ENCODE measurements at places on chromosomes 6 and 20.

DNA sequence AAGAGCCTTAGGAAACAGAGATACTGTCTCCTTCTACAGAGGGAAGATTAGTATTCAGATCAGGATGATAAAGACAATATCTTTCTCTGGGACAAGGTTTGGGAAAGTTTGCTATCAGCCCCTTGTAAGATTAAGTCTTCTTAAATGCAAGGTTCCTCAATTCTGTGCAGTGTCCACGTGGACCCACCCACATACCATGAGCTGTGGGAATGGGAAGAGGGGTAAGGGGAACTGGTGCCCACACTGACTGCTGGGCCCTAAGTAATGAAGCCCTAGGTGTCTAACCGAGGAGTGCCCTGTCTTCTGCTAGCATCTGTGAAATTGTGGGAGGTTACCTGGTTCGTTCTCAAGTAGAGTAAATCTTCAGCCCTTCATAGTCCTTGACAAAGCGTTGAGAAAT lies 5.8 kb upstream of the SSTR4 start:
- no peak for DNase-seq

DNA sequence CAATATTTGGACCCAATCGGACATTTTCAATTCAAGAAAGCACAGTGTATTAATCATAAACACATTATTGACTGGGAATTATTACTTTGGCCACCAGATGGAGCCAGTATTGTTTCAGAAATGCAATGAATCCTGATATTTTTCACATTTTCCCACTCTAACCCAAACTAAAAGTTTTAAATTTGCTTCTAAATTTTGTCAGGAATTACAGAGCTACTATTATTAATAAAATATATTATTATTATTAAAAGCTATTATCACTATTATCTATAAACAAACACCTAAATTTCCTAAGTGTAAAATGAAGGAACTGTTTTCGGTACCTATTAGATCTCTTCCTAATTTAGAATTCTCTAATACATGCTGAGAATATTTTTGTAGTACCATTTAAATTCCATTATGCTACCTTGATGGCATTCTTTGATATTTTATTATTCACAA lies 245.3 kb downstream of the OGFRL1 start:
- DNase-seq, result no peak

- DNase-seq, result no peak
Measured at GRCh38 chr6:156910938-156911337, 133.8 kb downstream of the ARID1B start.

DNA sequence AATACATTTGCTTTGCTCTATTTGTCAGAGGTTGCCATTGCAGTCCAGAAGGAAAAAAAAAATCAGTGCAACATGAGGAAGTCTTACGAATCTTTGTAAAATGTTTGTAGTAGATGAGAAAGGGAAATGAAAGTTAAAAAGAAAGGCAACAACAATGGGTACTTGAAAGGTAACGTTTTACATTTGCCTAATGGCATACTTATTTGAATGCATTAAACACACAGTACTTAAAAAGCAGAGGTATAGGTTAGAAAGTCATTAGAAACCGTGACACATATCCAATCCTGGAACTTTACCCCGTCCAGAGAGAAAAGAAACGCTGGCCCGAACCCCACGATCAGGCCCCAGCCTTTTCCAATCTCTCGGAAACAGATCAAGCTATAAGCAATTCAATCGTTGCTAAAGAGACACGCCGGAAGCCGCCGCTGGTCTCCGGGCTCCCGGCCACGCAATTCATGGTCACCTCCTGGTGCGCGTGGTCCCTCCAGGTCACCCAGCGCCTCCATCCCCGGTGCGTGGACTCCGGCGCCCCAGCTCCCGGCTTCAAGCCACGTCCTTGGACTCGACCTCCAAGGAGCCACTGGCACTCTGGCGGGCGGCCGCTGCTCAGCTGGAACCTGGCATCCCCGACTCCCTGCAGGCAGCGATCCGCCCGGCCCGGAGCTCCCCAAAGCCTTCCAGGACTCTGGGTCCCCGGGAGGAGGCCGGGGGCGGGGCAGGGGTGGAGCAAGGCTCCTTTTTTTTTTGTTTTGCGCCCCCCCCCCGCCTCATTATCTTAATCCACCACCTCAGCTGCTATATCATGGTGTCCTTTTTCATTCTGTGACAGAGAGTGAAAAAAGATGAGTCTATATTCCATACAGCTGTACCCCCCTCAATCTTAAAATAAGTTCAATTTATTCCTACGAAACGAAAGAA lies at the start of gene SLC18B1:
TSS of gene SLC18B1 (minus strand) at position 687 of the 918 bp plus-strand sequence. CDS start at position 506, 181 bp downstream.
- no peak for DNase-seq

DNA sequence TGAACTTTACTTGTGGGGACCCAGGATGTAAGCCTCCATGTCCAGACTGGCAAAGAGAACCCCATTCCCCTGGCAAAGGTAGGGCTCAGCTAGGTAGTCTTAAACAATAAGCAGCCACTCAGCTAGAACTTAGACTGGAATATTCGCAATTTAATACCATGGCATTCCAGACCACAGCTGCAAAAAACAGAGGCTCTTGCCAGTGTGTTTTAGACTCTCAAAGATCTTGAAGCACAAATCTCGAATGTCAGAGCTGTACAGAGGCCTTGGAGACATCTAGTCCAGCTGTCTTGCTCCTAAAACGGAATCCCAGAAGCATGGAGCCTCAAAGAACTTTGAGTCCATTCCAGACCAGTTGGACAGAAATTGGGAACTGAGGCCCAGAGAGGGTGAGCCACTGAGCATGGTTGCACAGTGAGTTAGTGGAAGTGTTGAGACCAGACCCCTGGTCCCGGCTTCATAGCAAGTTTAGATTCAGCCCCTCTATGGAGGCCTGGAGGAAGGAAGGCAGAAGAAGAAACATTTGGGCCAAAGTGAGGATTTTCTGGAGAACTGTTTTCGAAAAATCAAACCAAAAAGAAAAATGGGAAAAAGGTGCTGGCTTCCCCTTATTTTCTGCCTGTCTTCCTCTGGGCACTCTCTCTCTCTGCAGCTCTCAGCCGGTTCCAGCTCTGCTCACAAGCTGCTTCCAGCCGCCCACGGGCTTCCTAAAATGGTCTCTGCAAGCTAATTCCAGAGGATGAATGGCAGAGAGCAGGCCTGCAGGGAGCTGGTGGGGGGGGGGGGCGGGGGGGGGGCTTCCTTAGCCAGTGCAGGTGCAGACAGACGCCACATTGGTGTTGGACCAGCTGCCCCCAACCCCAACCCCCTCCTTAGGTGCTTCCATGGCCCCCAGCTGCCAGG lies 32.4 kb downstream of the AAR2 start:
- DNase-seq, result no peak

DNA sequence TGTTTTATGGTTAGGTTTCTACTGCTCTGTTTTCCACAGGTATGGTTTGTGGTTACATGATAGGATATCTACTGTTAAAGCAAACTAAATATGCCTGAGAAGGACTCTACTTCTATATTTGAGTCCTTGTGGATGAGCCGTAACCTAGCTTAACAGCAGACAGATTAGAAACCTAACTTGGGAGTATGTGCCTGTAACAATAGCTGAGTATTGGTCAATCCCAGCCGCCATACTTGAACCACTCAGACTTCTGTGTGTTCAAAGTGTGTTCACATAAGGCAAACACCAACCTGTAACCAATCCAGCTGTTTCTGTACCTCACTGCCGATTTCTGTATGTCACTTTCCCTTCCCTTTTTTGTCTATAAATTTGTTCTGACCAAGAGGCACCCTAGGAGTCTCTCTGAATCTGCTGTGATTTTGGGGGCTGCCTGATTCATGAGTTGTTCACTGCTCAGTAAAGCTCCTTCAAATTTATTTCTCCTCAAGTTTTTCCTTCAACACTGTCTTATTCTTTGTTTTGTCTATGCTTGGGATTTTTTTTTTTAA lies 37.1 kb downstream of the PHF3 start:
- no peak for DNase-seq

- no peak for DNase-seq
Measured at GRCh38 chr6:8644306-8644705, 209.0 kb upstream of the SLC35B3 start.

- DNase-seq, result no peak
Measured at GRCh38 chr20:9532069-9532838, 17.9 kb downstream of the LAMP5 start.

GRCh38 chr6:33654831-33655554 lies 33.9 kb downstream of the ITPR3 start:
- DNase-seq, result no peak

- no peak for DNase-seq
Measured at GRCh38 chr6:119791736-119792135, 442.2 kb upstream of the MAN1A1 start.

DNA sequence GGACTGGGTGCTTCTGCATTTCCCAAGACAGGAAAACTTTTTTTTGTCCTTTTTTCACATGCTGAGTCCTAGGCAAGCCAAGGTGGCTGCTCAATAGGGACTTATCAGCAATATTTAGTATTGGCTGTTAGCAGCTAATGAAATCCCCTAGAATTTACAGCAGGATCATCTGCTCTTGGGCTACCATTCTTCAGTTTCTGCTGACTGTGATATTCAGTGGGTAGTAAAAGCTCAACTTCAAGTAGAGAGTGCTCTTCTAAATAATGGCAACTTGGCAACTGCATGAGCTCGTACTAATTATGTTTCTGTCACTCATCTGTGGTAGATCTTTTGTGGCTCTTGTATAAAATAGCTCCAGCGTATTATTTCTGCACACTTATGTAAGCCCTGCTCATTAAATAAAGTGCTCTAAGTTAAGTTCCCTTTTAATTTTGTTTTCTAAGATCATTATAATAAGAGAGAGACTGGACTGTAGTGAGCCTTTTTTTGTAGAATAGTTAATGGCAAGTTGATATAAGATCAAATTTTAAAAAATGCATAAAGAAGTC lies 110.3 kb downstream of the SLC35F1 start:
- no peak for DNase-seq

- DNase-seq, result no peak
Measured at GRCh38 chr6:111499269-111499793, 16.3 kb upstream of the REV3L start.

DNA sequence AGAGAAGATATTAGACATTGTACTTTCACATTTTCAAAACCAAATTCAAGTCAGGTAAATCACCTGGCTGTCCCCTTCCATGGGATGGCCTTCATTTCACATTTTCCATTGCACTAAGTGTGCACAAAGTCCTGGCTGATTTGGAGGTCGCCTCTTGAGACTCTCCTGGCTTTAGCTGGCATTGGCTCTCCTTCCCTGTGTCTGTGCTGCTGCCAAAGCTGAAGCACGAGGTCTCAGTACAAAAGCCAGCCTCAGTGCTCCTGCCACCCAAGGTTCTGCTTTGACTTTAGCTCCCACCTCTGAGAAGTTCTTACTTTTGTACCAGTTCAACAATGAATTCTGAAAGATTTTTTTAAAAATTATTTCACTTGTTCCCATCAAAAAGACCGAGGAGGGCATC lies 289.2 kb upstream of the CNR1 start:
- no peak for DNase-seq

GRCh38 chr20:25376886-25377285 lies 13.7 kb downstream of the ABHD12 start:
- no peak for DNase-seq

DNA sequence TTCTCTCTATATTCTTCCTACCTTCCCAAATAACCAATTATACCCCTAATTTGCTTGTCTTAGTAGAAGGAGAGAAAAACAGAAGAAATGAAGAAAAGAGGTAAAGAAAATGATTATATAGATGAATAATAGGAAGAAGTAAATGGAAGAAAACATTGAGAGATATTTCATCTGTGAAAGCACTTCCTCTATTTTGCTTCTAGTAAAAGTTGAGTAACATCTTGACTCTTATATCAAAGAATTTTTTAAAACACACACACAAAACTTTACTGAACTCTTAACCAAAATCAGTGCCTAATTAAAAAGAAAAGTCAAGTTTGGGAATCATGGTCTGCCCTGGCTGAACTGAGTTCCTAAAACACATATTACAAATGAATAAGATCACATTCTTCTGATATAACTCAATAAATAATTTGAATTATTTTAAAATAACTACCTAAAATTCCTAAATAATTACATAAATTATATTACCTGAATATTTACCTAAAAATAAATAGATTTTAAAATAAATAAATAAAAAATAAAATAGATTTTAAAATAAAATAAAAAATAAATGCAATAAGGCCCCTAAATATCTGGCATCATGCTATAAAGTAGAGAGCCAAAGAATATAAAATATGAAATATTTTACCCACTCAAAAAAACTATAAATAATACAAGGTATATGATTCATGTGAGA lies 8.8 kb downstream of the SLC17A2 start:
- no peak for DNase-seq

DNA sequence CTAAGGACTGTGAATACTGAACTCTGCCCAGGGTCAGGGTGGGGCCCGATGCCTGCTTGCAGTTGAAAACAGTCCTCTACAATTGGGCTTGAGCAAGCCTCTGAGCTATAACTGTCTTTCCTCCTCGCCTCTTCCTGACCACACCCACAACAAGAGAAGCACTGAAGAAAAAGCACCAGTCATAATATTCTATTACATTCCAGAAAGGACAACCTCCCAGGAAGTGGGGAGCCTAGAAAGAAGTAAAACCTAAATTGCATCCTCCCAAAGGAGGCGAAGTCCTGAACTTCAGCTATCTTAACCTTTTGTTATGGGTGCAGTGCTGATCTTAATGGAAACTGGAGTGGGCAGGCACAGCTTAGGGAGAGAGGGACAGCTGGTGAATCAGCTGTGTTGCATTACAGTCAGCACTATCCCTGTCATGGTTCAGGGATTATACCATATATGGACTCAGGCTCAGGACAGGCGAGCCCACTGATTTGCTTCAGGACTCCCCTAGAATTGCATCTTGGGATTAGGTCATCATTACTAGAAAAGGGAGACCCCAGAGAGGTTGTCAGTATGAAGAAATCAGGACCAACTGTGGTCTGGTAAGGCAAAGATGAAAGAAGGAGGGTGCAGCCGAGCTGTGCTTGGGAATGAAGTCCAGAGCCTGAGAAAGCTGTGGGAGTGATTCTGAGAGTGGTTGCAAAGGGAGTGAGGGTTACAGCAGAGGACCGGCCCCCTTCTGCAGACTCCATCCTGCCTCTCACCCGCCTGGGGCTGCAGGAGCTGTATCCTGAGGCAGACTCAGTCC lies 18.3 kb upstream of the TRAM2 start:
- no peak for DNase-seq

DNA sequence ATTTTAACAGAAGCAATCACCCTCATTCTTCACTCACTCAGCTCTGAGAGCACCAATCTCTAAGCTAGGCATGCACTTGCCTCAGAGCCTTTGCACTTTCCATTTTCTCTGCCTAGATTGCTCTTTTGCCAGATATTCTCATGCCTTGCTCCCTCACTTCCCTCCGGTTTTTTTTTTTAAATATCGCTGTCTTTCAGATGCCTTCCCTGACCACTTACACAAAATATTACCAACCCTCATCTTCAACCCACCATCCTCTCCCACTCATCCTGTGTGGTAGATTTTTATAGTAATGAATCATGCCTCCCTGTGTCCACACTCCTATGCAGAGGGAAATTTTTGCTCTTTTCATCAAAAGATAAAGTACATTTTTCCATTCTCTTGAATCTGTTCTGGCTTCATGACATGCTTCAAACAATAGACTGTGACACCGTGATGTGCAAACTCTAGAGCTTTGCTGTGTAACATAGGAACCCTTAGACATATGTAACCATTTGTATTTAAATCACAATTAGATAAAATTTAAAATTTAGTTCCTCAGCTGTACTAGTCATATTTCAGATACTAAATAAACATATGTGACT lies 437.1 kb downstream of the UTRN start:
- DNase-seq, result no peak

GRCh38 chr20:45970646-45971424 lies 1.2 kb downstream of the ZNF335 start:
- no peak for DNase-seq

- DNase-seq, result no peak
Measured at GRCh38 chr20:24674921-24675605, 205.6 kb downstream of the SYNDIG1 start.

GRCh38 chr6:165695722-165696515 lies 32.9 kb upstream of the PDE10A start:
- no peak for DNase-seq
